ENCODE measurements at places on chromosomes 1 and 21.

GRCh38 chr1:160296036-160296435 lies 11.1 kb upstream of the PEX19 start:
- DNase-seq: no peak

- DNase-seq: no peak
Observed at GRCh38 chr1:239197871-239198270, 188.5 kb upstream of the CHRM3 start.

DNA sequence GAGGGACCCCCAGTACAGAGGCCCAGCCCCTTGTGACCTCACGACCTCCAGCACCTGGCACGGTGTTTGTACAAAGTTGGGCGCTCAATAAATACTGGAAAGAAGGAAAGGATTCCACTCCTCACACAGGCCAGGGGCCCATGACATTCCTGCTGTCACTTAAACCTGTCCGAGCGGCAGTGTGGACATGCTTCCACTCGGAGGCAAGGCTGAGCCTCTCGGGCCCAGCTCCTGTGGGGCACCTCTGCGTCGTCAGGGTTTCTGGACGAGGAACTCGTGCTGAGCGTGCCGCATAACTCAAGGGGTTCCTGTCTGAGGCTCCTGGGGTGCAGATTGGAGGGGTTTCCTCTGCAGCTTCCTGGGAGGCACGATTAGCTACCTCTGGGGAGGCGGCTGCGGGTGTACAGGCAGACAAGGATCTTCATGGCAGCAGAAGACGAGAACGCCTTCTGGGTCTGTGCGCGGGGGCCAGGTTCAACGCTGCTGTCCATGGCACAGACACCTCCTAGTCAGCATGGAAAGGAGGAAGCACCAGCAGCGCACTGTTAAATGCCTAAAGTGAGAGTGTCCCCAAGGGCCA lies 3.6 kb upstream of the SMIM1 start:
- no peak for DNase-seq

DNA sequence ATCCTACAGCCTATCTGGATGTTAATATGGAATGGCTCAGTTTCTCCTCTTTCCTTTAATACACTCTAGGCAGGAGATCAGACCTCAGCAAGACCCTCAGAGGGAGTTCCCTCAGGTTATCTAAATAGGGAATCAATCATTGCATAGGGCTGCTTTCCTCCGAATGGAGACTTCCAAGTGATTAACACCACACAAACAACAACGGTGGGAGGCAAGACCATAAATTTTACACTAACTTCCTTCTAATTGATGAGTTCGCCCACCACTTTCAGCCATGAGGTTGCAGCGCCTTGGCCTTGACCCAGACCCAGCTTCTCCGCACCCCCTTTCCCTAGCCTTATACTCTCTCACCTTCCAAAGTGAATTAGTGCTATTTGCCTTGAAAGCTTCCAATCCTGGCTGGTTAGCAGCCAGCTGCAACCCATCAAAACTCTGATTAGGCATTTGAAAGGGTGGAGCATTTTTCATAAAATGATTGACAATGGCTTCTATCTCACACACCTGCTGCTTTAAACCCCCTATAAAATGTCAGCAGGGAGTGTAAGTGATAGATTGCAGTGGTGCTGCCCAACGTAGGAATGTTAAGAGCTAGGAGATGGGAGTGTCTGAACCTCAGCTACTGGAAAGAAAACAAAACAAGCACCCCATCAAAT lies 534.9 kb upstream of the USP24 start:
- DNase-seq: no peak

GRCh38 chr1:68495968-68496679 lies 758 bp downstream of the DEPDC1 start:
- DNase-seq: no peak

GRCh38 chr1:193538680-193539079 lies 352.3 kb upstream of the B3GALT2 start:
- no peak for DNase-seq

- DNase-seq: no peak
Observed at GRCh38 chr21:43194303-43195120, 25.7 kb downstream of the CRYAA start.

DNA sequence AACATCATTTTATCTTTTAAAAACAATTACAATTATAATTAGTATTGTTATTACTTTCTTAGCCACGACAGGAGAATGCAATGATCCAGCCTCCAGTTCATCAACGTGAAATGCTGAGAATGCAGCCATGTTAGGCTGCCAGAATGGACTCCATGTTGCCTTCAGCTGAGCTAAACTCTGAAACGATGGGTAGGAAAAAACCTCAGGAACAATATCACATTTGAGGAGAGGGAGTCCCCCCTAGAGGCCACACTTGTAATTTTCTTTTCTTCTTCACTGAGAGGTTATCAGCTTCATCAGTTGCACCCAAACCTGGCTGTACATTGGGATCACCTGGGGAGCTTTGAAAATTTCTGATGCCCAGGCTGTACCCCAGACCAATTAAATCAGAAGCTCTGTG lies 34.6 kb upstream of the DNAH14 start:
- DNase-seq: no peak

GRCh38 chr1:51990478-51990965 lies at the start of gene RAB3B:
Gene RAB3B (minus strand): TSS chr1:51990700. CDS start chr1:51977117, 13,583 bp downstream.
- peak; percentile 68 for DNase-seq

DNA sequence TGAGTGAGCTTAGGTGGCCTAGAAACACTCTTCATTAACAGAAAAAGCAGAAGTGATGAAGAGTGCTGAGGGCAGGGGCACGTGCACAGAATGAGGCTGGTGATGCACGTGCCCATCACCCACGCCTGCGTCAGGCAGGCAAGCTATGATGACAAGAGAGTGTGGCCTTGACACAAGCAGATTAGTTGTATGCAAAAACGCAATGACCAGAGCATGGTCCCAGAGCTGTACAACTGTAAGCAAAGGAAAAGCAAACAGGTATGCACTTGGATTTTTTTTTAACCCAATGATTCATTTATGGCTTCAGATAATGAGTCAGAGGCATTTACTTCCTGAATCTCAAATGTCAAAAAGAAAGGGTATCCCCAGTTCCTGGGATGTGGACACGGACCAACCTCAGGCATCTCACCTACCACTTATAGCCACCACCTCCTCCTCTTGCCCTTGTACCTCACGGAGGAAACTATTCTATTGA lies 9.1 kb upstream of the TMEM61 start:
- no peak for DNase-seq

DNA sequence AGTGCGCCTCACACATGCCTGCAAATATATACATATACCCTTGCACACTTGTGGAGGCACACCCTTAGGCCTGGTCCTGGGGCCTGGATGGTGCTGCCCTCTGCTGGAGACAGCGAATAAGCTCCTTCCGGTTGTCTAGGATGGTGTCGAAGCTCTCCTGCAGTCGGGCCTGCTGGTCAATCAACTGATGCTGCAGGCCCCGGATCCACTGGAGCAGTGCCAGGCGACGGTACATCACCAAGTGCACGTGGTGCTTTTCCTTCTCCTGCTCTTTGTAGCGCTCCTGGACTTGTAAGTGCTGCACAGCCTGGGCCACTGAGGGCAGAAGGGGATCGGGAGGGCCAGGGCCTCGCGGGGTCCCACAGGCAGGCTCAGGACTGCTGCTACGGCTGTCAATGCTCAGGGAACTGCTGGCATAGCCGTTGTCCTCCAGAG lies 3.1 kb downstream of the C1orf216 start:
- DNase-seq: peak; percentile 60

GRCh38 chr1:201773764-201774163 lies 55.2 kb upstream of the IPO9 start:
- DNase-seq: no peak

- DNase-seq: no peak
Observed at GRCh38 chr1:186611156-186611555, 69.1 kb downstream of the PTGS2 start.

GRCh38 chr1:115426956-115427355 lies 88.9 kb upstream of the NGF start:
- no peak for DNase-seq

DNA sequence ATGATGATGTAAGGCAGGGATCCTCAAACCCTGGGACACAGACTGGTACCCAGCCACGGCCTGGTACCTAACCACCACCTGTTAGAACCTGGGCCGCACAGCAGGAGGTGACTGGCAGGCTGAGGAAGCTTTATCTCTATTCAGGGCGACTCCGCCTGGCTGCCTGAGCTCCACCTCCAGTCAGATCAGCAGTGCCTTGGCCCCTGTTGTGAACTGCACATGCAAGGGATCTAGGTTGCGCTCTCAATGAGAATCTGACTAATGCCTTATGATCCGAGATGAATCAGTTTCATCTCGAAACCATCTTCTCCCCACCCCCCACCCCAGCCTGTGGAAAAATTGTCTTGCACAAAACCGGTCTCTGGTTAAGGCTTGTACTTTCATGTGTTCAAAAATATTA lies 4.2 kb downstream of the RNPC3 start:
- no peak for DNase-seq

DNA sequence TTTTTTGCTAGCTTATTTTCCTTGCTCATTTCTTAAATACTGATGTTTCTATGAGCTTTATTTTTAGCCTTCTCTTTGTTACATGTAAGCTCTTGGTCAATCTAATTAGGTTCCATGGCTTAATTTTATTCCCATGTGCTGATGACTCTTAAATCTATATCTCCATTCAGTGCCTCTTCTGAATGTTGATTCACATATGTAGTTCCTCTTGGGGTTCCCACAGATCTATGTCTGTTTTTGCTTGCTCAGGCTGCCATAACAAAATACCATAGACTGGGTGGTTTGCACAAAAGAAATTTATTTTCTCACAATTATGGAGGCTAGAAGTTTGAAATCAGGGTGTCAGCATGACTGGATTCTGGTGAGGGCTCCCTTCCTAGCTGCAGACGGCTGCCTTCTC lies 58.3 kb upstream of the PLA2G4A start:
- no peak for DNase-seq

DNA sequence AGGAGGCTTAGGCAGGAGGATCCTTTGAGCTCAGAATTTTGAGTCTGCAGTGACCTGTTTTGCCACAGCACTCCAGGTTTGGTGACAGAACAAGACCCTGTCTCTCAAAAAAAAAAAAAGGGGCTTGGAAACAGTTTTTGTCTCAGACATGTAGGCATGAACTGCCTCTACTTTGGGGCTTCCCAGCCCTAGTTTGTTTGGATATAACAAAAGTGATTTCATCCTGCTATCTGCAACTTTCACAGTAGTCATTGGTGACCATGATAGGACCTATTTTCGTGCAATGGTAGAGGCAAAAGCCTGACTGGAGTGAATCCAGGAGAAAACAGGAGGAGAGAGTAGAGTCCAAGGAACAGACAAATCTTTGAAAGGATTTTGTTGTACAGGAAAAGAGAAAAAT lies 20.3 kb upstream of the EVI5 start:
- DNase-seq: no peak

DNA sequence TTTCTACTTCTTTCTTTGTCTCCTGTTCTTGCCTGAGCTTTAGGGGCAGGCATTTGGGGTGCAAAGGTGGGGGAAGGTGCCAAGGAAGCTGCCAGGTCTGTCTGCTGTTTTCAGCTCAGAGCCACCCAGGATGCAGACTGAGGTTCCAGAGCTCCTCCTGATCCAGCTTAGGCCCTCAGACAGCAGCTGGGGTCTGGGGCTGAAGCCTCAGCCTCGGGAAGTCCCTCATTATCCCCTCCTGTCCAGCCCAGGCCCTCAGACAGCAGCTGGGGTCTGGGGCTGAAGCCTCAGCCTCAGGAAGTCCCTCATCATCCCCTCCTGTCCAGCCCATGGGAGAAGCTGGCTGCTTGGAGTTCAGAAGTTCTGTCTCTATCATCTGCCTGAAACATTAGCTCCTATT lies 257.7 kb upstream of the CSF3R start:
- no peak for DNase-seq

All from stimulated activated CD8-positive, alpha-beta memory T cell treated with anti-CD3 and anti-CD28 coated beads, Interleukin-2, amount 100 ng/mL, for 1 hour (primary cell).